GM20000 (cell line): ENCODE measurements at places on chromosomes 7 and 10.
A peak's percentile ranks its signal among the peaks of the same experiment; 100 is the strongest.

DNA sequence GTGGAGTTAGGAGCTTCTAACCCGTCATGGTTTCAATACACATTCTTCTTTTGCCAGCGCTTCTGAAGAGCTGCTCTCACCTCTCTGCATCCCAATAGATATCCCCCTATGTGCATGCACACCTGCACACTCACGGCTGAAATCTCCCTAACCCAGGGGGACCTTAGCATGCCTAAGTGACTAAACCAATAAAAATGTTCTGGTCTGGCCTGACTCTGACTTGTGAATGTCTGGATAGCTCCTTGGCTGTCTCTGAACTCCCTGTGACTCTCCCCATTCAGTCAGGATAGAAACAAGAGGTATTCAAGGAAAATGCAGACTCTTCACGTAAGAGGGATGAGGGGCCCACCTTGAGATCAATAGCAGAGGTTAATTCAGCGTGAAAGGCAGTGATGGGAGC, 22.4 kb downstream of the PRSS2 start:
- no peak for DNase-seq

DNA sequence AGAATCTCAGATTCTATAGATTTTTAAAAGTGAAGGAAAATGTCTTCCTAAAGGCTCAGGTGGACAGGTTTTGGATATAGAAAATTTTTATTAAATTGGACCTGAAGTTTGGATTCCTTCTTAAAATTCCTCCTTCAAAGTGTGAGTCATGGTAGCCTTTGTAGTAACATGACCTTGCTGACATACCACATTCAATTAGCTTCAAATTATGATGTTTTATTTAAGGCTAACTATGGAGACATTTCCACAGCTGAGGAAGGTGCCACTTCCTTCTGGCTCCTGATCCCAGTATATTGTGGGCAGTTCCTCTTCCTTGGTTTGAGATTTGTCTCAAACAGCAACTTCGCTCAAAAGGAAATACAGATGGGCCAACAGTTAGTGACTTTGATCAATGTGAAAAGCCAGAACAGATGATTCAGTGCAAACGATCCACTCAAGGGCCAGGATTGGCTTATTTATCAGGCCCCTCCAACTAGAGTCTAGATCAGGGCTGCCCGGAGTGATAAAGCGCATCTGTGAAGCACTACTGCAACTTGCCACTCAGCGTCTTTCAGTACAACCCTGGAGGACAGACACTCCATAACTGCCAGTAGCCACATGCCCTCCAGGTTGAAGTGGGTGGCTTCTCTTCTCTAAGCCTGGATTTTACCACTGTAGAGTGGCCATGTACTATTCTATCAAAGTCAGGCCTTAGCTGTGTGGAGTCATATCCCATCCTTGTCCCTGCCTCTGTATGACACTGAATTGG, 573.5 kb downstream of the KIF20B start:
- no peak for DNase-seq

GRCh38 chr7:43758029-43758821, at the start of gene BLVRA:
BLVRA (plus strand) TSS chr7:43758680; CDS start chr7:43771159, 12,479 bp downstream.
- DNase-seq, result peak; percentile 93

- DNase-seq, result no peak
These were observed 13.9 kb downstream of the GPER1 start for GRCh38 chr7:1101563-1102431.
